ENCODE measurements at places on chromosomes 4 and X.

DNA sequence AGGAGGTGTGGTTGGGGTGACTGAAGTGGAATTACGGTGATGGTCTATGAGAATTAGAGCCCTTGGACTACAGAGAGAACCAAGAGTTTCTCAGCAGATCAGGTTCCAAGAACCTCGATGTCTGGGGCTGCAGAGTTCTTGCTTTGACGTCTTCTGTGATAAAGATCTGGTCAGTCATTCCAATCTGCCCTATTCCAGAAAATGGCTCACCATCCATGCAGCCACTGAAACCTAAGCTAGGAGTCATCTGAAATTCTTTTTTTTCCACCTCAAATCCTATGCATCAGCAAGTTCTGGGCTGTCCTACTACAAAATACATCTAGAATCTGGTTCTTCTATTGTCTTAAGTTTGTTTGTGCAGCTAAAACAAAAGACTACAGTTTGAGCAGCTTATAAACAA, 254.4 kb upstream of the PGRMC2 start:
- DNase-seq: no peak

GRCh38 chrX:41333003-41333743, 789 bp upstream of the DDX3X start:
- DNase-seq: peak; percentile 89

DNA sequence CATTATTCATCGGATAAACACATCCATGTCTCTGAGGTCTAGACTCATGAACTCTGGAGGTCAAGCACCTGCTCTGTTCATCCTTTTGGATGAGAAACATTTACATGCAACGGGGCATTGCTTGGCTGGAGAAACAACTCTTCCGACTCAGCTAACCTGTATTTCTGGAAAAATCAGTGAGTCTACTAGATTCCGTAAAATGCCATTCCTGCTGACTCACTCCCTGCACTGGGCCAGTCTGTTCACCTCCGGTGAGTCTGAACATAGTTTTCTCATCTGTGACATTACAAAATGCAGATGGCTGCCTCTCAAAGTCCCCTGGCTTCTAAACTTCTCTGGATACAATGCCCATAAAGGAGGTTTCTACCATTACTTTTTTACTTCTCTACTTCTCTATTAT, 185.7 kb upstream of the HS3ST1 start:
- peak; percentile 47 for DNase-seq

DNA sequence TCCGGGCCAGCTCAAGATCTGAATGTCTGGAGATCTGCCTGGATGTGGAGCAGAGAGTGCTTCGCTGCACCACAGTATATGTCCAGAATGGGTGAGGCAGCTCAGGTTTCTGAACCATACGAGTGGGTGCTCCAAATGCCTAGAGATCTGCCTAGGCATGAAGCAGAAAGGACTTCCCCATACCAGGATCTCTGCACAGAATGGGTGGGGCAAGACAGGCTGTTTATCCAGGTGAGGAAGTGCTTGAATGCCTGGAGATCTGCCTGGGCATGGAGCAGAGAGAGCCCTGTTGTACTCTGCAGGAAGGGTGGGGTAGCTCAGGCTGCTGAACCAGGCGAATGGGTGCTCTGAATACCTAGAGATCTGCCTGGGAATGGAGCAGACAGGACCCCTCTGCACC, 45.4 kb upstream of the MAGEC2 start:
- no peak for DNase-seq

DNA sequence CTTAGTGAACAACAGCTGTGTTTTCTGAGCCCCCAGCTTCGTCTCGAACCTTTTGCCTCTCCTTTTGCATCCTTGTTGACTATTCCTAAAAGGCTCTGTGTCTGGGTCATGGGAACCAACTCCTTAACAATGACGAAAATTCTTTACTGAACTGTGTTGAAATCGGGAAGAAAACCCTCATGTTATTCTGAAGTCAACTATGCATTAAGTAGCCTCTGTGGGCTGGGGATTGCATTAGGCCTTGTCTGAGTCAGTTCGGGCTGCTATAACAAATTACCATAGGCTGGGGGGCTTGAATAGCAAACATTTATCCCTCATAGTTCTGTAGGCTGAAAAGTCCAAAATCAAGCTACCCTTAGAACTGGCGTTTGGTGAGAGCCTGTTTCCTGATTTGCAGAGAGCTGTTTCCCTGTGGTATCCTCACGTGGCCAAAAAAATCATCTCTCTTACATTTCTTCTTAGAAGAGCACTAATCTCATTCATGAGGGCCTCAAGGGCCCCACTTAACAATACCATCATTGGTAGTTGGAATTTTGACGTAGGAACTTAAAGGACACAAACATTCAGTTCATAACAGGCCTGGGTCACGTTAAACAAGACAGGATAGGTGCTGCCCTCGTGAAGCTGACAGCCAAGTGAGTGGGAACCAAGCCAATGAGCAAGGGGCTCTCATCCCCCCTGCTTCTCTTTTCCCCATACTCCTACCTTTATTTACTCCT, 75.9 kb downstream of the CLNK start:
- DNase-seq: no peak

GRCh38 chr4:60129740-60130139, 1070.4 kb upstream of the ADGRL3 start:
- DNase-seq: no peak

- DNase-seq: no peak
Observed at GRCh38 chr4:36692586-36692985, 411.2 kb downstream of the DTHD1 start.

GRCh38 chrX:19127649-19128168, 5.4 kb upstream of the ADGRG2 start:
- DNase-seq: peak; percentile 73

DNA sequence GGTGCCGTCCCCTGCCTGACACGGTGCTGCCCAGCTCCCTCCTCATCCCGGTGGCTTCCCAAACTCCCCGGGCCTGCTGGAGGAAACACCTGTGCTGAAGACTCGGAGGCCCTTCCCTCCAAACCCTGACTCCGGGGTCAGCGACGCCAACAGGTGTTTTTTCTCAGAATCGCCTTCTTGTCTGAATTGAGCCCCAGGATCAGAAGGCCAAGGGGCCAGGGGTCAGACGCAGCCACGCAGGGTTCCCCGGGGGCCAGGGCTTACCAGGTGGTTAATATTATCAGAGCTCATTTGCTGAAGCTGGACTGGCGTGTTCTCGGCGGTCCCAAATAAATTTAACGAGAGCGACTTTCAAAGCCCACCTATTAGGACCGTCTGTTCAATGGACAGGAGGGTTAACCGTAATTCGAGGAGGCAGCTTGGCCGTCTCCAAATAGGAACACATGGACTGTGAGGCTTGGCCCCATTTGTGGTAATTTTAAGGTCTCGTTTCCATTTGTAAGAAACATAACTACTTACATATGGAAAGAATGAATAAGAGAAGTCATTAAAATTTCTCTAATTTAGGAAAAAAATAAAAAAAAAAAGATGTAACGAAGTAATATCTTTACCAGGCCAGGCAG, 239.3 kb downstream of the CRLF2 start:
- no peak for DNase-seq

GRCh38 chr4:48546336-48546735, 56.3 kb downstream of the ZAR1 start:
- DNase-seq: no peak

DNA sequence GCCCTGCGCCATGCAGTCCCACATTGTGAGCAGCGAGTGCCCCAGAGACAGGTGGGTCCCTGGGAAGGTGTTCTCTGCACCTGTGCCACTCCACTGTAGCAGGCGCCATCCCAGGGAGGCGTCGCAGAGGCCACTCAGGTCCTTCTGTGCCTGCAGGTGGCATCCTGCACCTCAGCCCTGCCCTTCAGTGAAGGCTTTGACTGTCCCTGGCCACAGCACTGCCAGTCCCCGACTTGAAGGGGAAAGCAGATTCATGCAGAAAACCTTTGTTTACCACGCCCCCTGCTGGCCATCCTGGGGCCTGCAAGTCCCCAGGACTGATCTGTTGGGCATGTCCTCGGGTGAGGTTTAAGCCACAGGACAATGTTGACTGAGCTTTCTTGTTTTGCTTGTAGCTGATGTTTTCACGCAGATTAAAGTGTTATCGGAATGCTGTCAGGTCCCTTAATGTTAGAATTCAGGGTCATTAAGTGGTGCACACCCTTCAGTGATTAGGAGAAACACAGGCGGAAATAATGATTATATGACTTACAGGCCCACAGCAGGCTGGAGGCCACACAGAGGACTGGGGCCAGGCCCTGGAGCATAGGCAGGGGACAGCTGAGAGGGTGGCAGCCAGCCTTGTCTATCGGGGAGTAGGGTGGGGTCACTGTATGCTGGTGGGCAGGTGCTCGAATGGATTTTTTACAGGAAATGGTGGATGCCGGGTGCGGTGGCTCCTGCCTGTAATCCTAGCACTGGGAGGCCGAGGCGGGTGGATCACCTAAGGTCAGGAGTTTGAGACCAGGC, 5.0 kb downstream of the TACC3 start:
- DNase-seq: peak; percentile 82

- no peak for DNase-seq
Observed at GRCh38 chrX:155592331-155592730, 20.4 kb downstream of the TMLHE start.

GRCh38 chr4:15771216-15772058, 6.7 kb upstream of the CD38 start:
- DNase-seq: no peak

GRCh38 chr4:103482471-103482870, 237.3 kb downstream of the TACR3 start:
- no peak for DNase-seq
